ENCODE measurements at places on chromosomes 1 and 21. TPM values are rescaled to one million over a fixed set of nuclear protein-coding genes. Genes with fewer than 3 reads are reported as not detected.

DNA sequence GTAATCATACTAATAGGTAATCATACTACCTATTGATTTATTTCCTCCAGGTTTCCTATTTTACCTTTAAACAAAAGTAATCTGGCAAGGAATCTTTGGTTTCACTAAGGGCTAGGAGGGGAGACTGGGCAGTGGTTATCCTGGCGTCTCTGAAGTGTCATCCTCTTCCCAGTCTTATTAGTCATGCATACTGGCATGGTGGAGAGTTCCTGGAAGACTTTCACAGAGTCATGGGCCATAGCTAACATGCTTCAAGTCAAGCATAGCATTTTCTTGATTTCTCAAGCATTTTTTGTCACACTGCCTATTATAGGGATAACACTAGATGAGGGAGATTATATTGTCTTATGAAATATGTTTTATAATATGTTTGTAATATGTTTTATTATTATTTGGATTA, 64.0 kb upstream of the ASB17 start:
- H3K27ac ChIP-seq: no peak overlapping the region
- no peaks in the 10 kb centered on the region for H3K36me3 ChIP-seq
- DNase-seq: no peak

DNA sequence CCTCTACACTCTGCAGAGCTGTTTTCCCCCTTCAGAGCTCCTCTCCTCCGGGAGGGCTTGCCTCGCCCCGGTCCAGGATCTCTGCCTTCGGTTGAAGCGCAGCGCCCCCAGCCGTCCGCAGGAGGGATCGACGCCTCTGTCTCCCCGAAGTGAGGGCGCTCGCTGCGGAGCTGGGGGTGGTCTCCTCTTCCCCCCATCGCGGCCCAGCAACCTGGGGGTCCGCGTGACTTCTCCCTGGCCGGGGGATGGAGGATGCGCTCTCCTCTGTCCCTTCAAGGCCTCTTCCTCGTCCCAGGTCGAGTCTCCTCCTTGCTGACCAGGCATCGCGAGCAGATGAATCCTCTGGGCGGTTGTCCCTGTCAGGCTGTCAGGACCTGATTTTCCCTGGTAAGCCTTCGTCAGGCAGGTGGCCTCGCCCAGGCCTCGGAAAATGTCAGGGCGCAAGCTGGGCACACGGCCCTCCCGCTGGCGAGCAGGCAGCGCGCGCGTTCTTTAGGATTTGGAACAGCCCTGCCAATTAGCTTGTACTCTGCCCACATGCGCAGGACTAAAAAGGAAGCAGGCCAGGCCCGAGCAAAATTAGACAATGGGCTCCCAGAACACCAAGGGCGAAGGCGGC, 90.5 kb downstream of the EDEM3 start:
- H3K4me1 ChIP-seq: peaks cover 8% of the 10 kb centered on the region

DNA sequence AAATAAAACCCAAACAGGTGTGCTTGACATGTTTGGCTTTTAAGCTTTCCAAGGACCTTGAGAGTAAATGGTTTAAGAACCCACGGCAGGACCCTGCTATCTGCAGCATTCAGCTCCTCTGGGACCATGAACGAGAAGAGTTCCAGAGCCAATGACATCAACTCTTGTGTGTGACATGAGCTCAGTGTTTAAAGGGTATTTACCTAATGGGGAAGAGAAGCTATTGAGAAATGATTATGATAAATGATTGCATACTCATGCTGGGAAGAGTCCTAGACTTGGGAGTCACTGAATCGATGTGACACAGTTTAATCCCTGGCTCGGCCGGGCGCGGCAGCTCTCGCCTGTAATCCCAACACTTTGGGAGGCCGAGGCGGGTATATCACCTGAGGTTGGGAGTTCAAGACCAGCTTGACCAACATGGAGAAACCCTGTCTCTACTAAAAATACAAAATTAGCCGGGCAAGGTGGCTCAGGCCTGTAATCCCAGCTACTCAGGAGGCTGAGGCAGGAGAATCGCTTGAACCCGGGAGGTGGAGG, 55.4 kb downstream of the KANK4 start:
- H3K27ac ChIP-seq: no peak overlapping the region
- no peaks in the 10 kb centered on the region for H3K36me3 ChIP-seq
- no peaks in the 10 kb centered on the region for H3K4me1 ChIP-seq
- no peak overlapping the region for H3K4me3 ChIP-seq

The WNT9A gene
- total RNA-seq: not detected

DNA sequence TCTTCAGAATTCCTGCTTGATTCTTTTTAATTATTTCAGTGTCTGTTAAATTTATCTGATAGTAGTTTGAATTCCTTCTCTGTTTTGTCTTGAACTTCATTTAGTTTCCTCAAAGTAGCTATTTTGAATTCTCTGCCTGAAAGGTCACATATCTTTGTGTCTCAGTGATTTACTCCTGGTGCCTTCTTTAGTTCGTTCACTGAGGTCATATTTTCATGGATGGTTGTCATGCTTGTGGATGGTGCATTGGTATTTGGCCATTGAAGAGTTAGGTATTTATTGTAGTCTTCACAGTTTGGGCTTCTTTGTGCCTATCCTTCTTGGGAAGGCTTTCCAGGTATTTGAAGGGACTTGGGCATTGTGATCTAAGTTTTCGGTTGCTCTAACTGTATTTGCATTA, 267.9 kb downstream of the HHAT start:
- no peak overlapping the region for H3K4me3 ChIP-seq
- H3K27me3 ChIP-seq: no peaks in the 10 kb centered on the region
- no peak for DNase-seq
- no peaks in the 10 kb centered on the region for H3K36me3 ChIP-seq
- no peaks in the 10 kb centered on the region for H3K4me1 ChIP-seq

DNA sequence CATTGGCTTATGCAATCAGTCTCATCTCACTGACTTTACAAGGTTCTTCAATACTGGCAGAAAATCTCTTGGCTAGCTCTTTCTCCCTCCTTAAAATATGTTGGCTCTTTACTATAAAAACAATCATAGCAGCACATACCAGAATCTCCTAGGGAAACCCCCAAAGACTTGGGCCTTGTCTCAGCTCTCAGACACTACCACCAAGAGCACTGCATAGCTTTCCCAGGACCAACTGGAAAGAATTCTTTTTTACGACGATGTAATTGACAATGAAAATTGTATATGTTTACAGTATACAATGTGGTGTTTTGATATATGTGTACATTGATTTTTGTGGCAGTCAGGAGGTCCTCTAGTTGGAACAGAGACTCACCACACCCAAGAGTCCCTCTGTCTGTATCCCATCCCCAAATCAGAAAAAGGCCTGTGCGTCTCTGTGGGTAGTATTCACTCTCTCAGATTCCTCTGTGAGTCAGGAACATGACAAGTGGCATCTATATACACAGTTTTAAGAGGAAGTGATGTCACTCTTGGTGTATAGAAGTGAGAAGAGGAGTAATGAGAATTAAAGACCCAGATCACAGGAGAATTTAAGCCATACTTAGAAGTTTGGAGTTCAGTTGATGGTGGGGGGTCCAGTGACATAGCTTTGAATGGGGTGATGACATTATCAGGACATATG, 21.1 kb downstream of the SMAP2 start:
- no peak overlapping the region for H3K4me3 ChIP-seq
- peaks cover 84% of the 10 kb centered on the region for H3K4me1 ChIP-seq
- DNase-seq: peak; percentile 54
- no peaks in the 10 kb centered on the region for H3K27me3 ChIP-seq

DNA sequence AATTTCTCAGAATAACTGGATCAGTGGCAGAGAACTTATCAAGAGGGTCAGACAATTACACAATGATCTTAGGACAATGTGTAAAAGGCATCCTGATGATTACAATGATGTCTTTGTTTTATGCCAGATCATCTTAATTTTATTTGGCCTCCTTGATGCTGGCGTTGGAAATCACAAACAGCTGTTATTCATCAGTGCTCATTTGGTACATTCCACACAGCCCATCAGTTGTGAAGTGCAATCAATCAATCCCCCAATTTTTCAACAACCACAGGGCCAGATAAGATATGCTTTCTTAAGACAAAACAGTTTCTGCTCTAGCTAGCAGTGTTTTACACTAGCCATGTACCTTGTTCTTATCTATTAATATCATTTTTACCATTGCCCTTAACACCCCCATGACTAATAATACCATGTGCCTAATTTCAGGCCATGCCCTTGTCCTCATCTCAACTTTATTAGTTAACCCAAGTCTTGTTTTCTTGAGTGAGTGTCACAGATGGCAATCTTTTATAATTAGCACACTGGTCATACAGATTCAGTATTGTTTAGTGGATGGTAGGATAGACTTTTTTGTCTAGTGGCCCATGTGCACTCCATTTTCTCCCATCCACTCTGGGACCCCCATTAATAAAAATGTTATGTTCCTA, 40.8 kb upstream of the COL24A1 start:
- H3K4me1 ChIP-seq: no peaks in the 10 kb centered on the region
- DNase-seq: no peak

The TSPAN1 gene
- not detected for total RNA-seq

DNA sequence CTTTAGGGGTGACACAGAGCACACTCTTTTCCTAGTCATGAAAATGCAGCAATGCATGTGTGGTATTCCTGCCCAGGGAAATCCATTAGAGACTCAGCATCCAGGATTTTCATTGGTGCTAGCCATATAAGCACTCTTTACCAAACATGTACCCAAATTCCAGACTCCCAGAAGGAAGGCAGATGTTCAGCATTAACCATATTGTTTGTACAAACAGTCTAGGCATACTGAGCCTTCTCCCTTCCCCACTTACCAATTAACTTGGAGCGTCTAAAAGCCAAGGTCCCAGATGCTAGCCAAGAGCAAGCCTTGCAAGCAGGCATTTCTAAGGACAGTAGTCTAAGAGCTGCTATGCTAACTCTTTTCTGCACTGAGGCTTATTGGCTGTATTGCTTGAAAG, 27.9 kb downstream of the ZBED6 start:
- no peak overlapping the region for H3K27ac ChIP-seq
- no peaks in the 10 kb centered on the region for H3K4me1 ChIP-seq
- H3K4me3 ChIP-seq: no peak overlapping the region
- peaks cover 78% of the 10 kb centered on the region for H3K36me3 ChIP-seq
- no peaks in the 10 kb centered on the region for H3K27me3 ChIP-seq
- no peak for DNase-seq

DNA sequence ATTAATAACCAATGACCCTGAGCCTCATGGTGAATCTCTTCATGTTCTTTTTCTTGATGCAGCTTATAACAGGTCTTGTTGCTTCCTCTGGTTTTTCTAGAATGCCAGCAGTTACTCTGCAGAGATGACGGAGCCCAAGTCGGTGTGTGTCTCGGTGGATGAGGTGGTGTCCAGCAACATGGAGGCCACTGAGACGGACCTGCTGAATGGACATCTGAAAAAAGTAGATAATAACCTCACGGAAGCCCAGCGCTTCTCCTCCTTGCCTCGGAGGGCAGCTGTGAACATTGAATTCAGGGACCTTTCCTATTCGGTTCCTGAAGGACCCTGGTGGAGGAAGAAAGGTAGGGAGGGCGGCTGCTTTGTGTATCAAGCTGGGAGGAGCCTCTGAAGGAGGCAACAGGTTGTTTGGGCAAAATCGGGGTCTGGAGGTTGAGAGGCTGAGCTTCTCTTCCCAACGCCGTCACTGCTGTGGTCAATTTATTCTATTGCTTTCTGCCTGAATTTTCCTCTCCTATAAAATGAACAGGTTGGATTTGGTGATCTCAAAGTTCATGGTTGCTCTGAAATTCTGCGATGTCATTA, 6.7 kb downstream of the ABCG1 start:
- H3K4me1 ChIP-seq: peaks cover 52% of the 10 kb centered on the region
- no peak overlapping the region for H3K4me3 ChIP-seq
- H3K27ac ChIP-seq: no peak overlapping the region
- peaks cover 29% of the 10 kb centered on the region for H3K36me3 ChIP-seq
- no peaks in the 10 kb centered on the region for H3K27me3 ChIP-seq

The OR2L5 gene
- total RNA-seq: not detected

The LENEP gene
- total RNA-seq: not detected

DNA sequence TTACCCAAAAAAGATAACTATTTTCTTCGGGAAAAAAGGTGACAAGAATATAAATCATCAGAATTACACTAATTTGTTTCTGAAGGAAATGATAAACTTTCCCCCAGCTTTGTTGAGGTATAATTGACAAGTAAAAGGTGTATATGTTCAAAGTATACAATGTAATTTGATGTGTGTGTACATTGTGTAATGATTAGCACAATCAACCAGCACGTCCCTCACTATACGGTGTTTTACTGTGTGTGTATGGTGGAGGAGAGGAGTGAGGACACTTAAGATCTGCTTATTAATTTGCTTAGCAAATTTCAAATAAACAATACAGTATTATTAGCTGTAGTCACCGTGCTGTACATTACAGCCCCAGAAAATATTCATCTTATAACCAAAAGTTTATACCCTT, 77.7 kb downstream of the CAMTA1 start:
- H3K36me3 ChIP-seq: peaks cover 7% of the 10 kb centered on the region
- no peaks in the 10 kb centered on the region for H3K27me3 ChIP-seq
- DNase-seq: no peak
- H3K27ac ChIP-seq: no peak overlapping the region
- no peak overlapping the region for H3K4me3 ChIP-seq

The AMY1C gene
- total RNA-seq: not detected

DNA sequence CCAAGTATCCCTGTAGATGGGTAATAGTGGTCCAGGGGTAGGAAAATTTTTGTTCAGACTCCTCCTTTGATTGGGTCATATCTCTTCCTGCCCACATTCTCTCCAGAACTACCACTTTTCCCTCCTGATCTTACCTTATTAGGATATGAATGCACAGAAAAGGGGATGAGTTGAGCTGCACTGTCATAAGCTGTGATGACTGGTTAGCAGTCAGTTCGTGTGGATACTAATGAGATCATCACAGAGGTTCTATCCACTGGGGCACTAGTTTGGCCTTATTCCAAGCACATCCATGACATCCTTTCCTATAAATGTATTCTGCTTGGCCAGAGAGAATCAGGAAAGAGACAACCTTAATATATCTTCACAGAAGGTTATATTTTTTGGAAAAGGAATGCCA, 22.1 kb upstream of the TBX15 start:
- peaks cover 36% of the 10 kb centered on the region for H3K27me3 ChIP-seq
- no peaks in the 10 kb centered on the region for H3K36me3 ChIP-seq
- H3K27ac ChIP-seq: no peak overlapping the region
- no peak overlapping the region for H3K4me3 ChIP-seq
- no peak for DNase-seq
- peaks cover 9% of the 10 kb centered on the region for H3K4me1 ChIP-seq

DNA sequence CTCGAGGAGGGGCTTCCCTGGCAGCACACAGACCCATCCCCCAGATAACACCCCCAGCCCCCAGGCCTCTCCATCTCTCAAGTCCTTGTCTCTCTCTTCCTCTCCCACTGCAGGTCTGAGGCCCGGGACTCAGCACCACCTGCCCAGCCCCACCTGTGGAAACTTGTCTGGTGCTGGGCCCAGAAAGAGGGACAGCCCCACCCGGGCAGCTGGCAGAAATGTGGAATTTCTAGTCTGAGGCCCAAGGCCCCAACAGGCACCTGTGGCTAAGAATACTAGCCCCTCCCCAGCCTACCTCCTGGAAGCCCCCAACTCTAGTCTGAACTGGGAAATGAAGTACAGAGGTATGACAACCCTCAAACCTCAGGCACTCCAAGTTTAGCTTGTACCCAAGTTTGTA, 15.4 kb downstream of the TTC39A start:
- no peak for DNase-seq
- no peaks in the 10 kb centered on the region for H3K4me1 ChIP-seq
- no peak overlapping the region for H3K27ac ChIP-seq
- H3K4me3 ChIP-seq: no peak overlapping the region

The EXTL1 gene
- not detected for total RNA-seq

The OR2M3 gene
- not detected for total RNA-seq
